Posterior vena cava (tissue), 2 donors: ENCODE measurements at places on chromosomes 7 and 10. TPM values are rescaled to one million over a fixed set of nuclear protein-coding genes. Genes with fewer than 3 reads are reported as not detected.
A peak's percentile ranks its signal among the peaks of the same experiment; 100 is the strongest.

PTN gene
- total RNA-seq: 4.0 TPM

CYP3A7 gene
- not detected for total RNA-seq

ZWINT gene
- 1.7 TPM for total RNA-seq

SPDYE2B gene
- not detected for total RNA-seq

LRRC18 gene
- not detected for total RNA-seq

GRM3 gene
- not detected for total RNA-seq

- DNase-seq: no peak
Observed at GRCh38 chr10:86862373-86862772, 95.0 kb downstream of the MMRN2 start.

- DNase-seq: no peak
Observed at GRCh38 chr7:106285855-106286492, 1.2 kb upstream of the NAMPT start.

- no peak for DNase-seq
Observed at GRCh38 chr7:37330775-37331174, 117.9 kb downstream of the ELMO1 start.

- DNase-seq: no peak
Observed at GRCh38 chr7:103065667-103066066, 8.9 kb downstream of the FBXL13 start.

- no peak for DNase-seq
Observed at GRCh38 chr7:52154382-52154781, 837.8 kb upstream of the COBL start.

- peak; percentile 55 for DNase-seq
Observed at GRCh38 chr7:130352194-130353074, 7.8 kb downstream of the CPA5 start.

DNA sequence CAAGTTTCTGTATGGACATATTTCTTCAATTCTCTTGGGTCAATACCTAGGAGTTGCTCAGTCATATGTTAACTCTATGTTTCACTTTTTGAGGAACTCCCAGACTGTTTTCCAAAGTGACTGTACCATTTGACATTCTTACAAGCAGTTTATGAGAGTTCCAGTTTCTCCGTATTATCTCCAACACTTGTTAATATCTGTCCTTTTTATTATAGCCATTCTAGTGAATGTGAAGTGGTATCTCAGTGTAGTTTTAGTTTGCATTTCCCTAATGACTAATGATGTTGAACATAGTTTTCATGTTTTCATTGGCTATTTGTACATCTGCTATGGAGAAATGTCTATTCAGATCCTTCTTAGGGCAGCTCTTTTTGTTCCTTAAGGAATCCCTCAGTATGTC, 531.0 kb upstream of the GALNT17 start:
- no peak for DNase-seq

GRCh38 chr7:18163091-18163490, 135.4 kb upstream of the PRPS1L1 start:
- no peak for DNase-seq

DNA sequence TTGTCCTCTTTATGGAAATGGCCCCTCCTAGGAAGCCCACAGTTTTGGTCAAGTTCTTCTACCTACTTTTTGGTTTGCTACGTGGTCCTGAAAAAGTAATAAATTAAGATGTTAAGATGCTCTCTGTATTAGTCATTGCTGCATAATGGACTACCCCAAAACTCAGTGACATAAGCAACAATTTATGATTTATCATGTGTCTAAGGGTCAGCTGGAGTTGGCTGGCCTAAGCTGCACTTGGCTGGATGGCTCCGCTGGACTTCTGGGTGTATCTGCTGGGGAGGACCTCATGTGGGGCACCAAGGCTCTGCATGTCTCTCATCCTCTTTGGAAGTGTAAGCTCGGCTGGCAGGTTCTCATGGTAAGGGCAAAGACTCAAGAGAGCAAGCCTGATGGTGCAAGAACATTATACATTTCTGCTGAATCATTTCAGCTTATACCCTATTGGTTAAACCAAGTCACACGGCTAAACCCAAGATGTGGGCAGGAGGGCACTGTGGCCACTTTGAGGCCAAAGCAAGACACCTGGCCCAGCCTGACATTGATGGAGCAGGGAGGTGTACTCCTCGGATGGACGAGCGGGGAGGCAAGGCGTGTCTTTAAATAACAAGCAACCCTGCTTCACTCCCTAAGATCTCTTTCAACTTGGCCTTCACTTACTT, 47.7 kb downstream of the TBXAS1 start:
- no peak for DNase-seq

DNA sequence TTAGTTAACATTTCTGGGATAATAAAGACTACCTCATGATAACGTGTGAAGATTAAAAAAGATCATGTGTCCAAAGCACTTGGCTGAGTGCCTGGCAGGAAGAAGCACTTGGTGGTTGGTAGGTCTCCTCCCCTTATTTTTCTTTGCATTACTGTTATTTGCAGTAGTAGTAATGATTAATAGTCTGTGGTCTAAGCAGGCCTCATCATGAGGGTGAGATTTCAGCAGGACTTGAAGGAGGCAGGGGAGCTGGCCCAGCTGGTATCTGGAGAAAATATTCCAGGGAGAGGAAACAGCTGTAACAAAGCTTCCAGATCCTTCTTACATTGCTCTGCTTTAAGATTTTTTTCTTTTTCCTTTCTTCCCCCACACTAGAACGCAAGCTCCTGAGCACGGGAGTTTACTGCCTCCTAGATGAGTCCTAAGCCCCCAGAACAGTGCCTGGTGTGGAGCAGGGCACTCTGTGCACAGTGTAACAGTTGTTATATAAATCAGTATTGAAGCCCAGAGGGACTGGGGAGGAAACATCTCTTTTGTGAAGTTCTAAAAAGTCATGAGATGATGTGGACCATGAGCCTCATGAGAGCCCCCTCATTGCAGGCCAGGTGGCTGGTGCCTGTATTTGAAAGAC, 31.1 kb upstream of the RHEB start:
- DNase-seq: no peak

DNA sequence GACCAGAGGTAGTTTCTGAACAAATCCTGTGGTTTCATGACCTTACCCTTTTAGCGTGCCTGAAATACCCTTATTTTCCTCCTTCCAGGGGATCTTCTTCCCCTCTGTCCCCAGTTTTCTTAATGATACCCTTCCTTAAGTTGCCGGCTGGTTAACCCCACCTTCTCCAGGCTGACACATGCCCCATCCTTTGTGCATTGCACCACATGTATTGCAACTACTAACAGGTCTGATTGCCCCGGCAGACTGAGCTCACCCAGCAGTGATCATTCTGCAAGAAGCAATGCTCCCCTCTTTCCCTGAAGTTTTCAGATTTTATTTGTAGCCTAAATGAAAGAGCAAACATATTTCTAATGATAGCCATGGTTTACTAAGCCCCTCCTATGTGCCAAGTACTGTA, 108.2 kb downstream of the HIP1 start:
- no peak for DNase-seq

- no peak for DNase-seq
Observed at GRCh38 chr7:90593205-90593604, 2.9 kb upstream of the CDK14 start.

DNA sequence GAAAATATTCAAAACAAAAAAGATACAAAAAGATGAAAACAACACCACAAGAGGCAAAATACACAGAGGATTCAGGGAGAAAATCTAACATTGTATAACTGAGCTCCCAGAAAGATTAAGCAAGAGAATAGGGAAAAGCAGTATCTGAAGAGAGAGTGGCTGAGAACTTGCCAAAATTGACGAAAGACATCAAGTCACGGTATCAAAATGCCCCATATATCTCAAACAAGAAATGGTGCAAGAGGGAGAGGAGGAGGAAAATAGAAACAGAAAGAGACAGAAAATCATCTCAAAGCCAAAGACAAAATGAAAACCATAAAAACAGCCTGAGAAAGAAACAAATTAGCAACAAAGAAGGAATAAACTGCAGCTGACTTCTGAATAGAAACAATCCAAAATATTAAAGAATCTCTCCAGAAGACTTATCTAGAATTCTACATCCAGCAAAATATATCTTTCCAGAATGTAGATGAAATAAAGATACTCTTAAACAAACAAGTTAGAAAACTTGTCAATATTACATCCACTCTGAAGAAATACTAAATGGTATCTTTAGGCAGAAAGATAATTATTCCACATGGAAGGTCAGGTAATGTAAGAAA, 5.5 kb downstream of the USP6NL start:
- no peak for DNase-seq

DNA sequence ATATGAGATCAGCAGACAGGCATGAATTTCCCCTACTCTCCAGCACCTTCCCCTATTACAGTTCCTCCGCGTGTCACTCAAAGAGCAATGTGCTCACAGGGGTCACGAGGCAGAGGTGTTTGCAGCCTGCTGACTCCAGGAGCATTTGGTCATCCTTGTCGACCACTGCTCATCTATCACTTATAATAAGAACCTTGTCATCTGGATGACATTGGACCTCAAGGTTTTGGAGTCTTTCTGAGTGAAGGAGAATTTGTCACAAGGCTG, 32.9 kb upstream of the PLPP4 start:
- DNase-seq: no peak

GRCh38 chr10:50394832-50395231, 143.5 kb upstream of the ASAH2 start:
- DNase-seq: no peak

DNA sequence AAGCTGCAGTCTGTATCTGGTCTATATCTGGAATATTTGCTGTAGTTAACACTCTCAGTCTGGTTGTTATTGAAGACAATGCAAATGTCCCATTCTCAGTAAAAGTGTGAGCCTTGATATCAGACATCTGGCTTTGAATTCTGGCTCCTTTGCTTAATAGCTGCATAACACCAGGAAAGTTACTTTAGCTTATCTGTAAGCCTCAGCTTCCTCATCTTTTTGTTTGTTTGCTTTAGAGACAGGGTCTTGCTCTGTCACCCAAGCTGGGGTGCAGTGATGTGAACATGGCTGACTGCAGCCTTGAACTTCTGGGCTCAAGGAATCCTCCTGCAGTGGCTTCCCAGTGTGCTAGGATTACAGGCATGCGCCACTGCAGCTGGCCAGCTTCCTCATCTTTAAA, 41.3 kb downstream of the CNNM2 start:
- DNase-seq: no peak

- DNase-seq: peak; percentile 72
Observed at GRCh38 chr10:125208854-125209565, 48.6 kb upstream of the CTBP2 start.

DNA sequence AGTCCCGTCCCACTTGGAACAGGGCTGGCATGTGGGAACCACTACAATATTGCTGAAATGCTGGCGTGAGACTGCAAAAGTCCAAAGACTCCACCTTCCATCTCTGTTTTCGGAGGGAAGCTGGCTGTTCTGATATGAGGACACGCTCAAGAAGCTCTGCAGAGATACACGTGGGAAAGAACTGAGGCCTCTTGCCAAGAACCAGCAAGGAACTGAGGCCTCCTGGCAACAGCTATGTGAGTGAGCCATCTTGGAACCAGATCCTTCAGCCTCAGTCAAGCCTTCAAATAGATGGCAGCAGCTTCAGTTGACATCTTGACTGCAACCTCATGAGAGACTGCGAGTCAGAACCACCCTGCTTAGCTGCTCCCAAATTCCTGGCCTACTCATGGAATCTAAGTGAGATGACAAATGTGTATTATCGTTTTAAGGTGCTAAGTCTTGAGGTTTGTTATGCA, 30.8 kb downstream of the SGMS1 start:
- no peak for DNase-seq

DNA sequence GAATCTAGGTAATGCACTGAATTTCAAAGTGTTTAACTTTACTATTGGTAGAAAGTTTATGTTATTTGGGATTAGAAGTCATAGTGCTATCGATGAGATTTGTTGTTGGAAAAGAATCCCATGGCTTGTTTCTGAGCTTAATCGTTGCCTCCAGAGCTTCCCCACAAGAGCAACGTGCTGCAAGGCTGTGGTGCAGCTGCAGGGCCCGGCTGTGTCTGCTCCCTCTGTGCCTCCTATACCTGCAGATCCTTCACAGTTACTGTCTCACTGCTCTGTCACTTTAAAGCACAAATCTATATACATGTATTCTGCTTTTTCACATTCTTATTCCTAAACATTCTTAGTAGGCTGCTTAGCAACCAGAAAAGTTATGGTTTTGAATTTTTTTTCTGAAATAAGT, 826.6 kb upstream of the COBL start:
- no peak for DNase-seq

GRCh38 chr10:75166623-75166972, 44.0 kb upstream of the VDAC2 start:
- no peak for DNase-seq
